HFFc6 (cell line): ENCODE measurements at places on chromosomes 3 and 15.
A peak's percentile ranks its signal among the peaks of the same experiment; 100 is the strongest.

GRCh38 chr15:61839546-61839945 lies 220.7 kb downstream of the VPS13C start:
- H3K27me3 ChIP-seq: peaks cover 13% of the 10 kb centered on the region
- no peak overlapping the region for H3K27ac ChIP-seq
- no peak for DNase-seq

DNA sequence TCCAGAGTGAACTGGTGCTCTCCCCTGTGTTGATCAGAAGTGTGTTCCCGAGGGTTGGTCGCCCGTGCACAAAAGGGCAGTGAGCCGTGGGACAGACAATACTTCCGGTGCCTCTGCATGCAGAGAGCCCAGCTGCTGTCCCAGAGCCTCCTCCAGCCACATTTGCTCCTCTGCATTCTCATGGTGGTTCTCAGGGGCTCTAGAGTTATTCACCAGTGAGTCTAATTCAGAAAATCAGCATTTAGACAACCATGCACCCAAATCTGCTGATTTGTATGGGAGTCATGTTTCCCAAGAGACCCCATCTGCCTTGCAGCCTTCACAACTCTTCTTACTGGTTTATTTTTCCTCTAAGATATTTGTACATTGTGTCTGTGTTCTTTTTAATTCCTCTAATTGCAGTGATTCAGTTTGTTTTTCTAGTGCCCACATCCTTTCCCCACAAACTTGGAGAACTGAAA lies 107.0 kb upstream of the SPRED1 start:
- H3K27me3 ChIP-seq: peaks cover 2% of the 10 kb centered on the region; the same call in 1 of the 2 replicates
- no peak overlapping the region; the same call in 1 of the 2 replicates for H3K4me3 ChIP-seq
- H3K36me3 ChIP-seq: peaks cover 15% of the 10 kb centered on the region
- no peak overlapping the region for H3K27ac ChIP-seq

DNA sequence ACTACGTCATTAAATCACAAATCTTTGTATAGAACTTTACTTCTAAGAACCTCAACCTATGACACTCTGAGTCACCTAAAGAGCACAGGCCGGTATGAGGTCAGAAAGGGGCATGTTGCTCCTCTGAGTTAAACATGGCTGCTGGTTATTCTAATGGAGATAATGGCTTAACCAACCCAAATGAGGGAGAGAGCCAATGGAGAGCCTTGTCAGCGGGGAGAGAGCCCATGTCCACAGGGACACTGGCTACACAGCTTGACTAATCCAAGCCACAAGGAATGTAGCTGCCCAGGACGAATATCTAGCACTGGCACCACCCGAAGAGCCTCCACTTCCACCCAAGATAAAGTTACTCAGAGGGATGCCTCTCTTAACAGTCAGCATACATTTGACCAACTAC lies 77.0 kb upstream of the STAC start:
- no peaks in the 10 kb centered on the region for H3K36me3 ChIP-seq
- H3K4me3 ChIP-seq: no peak overlapping the region
- DNase-seq: no peak
- H3K27me3 ChIP-seq: no peaks in the 10 kb centered on the region
- H3K27ac ChIP-seq: no peak overlapping the region

DNA sequence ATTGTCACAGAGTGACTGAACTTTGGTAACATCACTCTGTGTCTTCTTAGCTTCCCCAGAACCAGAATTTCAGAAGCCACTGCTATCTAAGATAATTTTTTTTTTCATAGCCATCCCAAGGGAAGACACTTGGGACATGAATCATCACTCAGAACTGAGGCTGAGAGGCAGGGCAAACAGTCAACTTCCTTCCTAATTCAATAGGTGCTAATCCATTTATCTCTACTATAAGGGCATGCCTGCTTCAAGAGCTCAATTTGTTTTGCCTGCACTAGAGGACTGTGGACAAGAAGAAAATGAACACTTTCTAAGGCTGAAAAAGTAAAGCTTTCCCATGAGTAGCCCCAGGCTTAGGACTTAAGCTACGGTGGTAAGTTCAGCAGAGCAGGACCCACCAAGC lies 56.7 kb upstream of the MYRIP start:
- no peaks in the 10 kb centered on the region for H3K36me3 ChIP-seq
- no peaks in the 10 kb centered on the region for H3K4me1 ChIP-seq
- H3K4me3 ChIP-seq: no peak overlapping the region

- H3K4me1 ChIP-seq: peaks cover 24% of the 10 kb centered on the region
- peaks cover 73% of the 10 kb centered on the region for H3K36me3 ChIP-seq
- no peak for DNase-seq
- no peak overlapping the region for H3K27ac ChIP-seq
- no peak overlapping the region for H3K4me3 ChIP-seq
Measured at GRCh38 chr3:11304175-11304574, 32.0 kb downstream of the ATG7 start.

- H3K4me1 ChIP-seq: peaks cover 59% of the 10 kb centered on the region
- no peaks in the 10 kb centered on the region; the same call in none of the 2 replicates for H3K27me3 ChIP-seq
- no peak within 1 kb of the TSS for H3K4me3 ChIP-seq
- H3K27ac ChIP-seq: peak within 1 kb of the TSS; percentile 36; the same call in 1 of the 2 replicates
- peaks cover 26% of the 10 kb centered on the region for H3K36me3 ChIP-seq
Measured at GRCh38 chr3:120682095-120682681, at the start of gene HGD. HGD (minus strand) TSS chr3:120682239; CDS start chr3:120682111, 128 bp downstream.

GRCh38 chr3:191296041-191296541 lies 33.1 kb upstream of the CCDC50 start:
- no peak for DNase-seq
- H3K36me3 ChIP-seq: no peaks in the 10 kb centered on the region
- no peak overlapping the region for H3K27ac ChIP-seq
- no peaks in the 10 kb centered on the region for H3K27me3 ChIP-seq
